Tibial artery (tissue), 4 donors: ENCODE measurements at places on chromosomes 7 and 10.

GRCh38 chr7:2151237-2151636 is 81.5 kb downstream of the MAD1L1 start:
- no peak for DNase-seq

DNA sequence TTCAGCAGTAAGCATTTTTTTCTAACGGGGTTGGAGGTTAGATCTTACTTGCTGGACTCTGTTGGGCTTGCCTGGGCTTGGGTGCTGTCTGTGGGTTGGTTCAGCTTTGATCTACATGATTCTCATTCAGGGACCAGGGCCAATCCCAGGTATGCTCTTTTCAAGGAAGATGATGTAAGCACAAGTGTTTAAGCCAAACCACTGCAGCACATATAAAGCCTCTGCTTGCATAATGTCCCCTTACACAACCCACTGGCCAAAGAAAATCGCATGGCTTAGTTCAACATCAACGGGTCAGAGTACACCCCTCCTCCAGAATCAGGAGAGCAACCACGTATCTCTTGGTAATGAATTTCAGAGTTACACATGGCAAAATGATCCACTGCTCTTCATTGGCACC is 83.9 kb downstream of the DNAJB9 start:
- DNase-seq, result no peak

GRCh38 chr7:42105554-42106358 is 131.3 kb downstream of the GLI3 start:
- DNase-seq, result no peak

GRCh38 chr10:102449321-102450123 is 1.8 kb downstream of the C10orf95 start:
- DNase-seq, result peak; percentile 73

DNA sequence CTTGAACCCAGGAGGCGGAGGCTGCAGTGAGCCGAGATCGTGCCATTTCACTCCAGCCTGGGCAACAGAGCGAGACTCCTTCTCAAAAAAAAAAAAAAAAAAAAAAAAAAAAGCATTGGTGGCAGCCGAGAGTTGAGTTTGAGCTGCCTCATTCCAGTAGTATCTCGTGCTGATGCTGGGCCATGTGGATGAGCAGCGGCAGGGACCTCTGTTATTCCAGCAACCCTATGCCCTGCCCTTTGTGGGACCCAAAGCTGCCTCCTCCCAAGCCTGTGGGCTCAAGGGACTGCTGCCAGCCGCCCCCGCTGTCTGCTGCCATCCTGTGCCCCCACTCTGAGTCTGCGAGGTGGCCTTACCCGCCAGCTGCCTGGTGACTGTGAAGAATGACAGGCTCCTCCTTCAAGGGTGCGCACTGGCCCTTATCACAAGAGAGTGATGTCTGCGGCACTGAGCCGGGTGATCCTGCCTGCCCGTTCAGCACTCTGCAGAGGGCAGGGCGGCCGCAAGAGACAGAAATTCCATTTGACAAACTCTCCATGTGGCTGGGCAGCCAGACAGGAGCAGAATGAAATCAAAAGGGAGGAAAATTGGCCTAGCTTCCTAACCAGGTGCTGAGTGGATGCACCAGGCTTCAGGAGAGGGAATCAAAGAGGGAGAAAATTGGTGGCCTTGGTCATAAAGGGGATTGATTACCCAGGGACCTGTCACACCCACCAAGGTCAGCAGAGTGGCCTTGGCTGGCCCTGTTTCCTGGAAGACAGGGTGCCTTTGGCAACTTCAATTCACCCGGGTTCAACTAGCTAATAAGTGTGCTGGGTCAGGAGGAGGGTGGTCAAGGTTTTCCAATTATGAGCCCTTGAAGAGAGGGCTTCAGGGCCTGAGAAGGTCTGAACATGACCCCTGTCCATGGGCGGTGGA is 65.3 kb upstream of the ZMIZ1 start:
- no peak for DNase-seq

GRCh38 chr7:133530682-133531081 is 277.8 kb downstream of the EXOC4 start:
- DNase-seq, result no peak

DNA sequence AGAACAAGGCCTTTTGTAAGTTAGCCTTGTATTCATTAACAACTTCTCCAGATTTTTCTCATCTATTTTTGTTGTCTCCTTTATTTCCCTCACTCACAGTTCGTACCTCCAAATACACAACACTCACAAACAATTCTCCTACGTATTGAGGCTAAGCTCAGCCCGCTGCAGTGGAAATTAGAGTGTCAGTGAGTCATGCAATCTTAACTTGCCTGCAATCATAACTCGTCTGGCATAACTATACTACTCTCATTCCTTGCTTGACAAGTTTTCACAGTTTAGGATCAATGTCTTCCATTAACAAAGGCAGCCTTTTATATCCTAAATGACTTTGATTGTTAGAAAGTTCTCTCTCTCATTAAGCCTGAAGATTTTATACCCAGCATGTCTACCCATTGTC is 23.8 kb downstream of the TMEM196 start:
- DNase-seq, result no peak

GRCh38 chr7:102152672-102153598 is 133.7 kb upstream of the SH2B2 start:
- no peak for DNase-seq

- no peak for DNase-seq
Observed at GRCh38 chr10:125124907-125125306, 35.5 kb downstream of the CTBP2 start.

- DNase-seq, result no peak
Observed at GRCh38 chr7:95316588-95316987, 7.7 kb downstream of the PON1 start.
